ENCODE measurements at places on chromosomes 4 and X.
A peak's percentile ranks its signal among the peaks of the same experiment; 100 is the strongest.

DNA sequence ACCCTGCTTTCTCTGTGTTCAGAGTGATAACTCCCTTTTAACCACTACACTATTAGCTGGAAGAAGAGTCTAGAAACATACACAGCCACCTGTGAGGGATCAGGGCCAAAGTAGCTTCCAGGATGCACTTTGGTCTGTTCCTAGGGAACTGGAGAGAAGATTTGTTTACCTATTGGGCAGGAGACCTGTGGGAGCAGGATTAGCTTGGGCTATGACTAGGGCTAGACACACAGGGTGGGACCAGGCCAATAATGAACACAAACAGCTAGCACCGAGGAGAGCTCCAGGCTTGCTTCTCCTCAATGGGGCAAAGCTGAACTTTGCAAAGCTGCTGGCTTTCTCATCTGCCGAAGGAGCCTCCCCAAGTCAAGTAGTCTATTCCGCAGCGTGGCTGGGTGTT is 24.4 kb upstream of the MAP7D3 start:
- DNase-seq = no peak

DNA sequence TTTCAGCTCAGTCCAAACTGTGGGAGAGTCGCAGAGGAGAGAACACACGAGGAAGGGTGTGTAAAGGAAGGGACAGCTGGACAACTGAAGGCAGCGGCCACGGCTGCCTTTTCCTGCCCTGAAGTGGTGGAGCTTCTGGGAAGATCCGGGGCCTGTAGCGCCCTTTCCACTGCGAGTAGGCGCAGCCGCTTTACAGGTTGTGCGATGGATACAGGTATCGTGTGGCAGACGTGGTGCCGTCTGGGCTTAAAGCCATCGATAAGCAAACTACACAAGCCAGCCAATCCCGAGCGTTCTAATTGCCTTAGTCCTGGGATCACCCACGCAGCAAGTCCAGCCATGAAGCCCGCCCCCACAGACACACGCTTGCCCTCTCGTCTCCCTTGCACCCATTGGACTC is 15.4 kb downstream of the NKX6-1 start:
- no peak for DNase-seq

DNA sequence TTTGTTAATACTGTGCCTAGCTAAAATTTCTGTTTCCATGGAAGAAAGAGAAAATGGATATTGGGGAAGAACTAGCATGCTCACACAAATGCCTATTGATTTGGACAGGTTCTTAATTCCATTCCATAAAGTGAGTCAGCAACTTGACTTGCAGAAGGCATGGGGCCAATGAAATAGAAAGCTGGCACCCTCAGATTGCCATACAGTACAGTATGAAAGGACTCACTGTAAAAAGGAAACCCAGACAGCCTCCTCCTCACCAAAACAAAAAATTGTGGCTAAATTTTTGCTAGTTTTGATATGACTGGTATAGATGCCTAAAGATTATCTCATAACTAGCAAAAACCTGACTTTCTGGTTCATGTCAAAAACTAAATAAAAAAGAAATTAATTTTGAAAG is 11.2 kb upstream of the TAB3 start:
- DNase-seq = no peak

DNA sequence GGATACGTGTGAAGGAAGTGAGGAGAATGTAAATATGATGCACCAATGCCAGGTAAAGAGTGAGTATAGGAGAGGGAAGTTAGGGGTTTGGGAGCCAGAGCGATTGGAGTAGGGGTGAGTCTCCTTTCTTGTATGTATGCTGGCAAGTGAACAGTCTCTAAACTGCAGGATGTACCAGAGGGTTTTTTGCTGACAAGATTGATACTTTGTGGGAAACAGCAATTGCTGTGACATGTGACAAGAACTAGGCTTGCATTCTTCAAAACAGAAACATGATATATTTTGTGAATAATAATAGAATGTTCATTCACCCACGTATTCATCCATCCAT is 706 bp downstream of the CHIC1 start:
- no peak for DNase-seq

DNA sequence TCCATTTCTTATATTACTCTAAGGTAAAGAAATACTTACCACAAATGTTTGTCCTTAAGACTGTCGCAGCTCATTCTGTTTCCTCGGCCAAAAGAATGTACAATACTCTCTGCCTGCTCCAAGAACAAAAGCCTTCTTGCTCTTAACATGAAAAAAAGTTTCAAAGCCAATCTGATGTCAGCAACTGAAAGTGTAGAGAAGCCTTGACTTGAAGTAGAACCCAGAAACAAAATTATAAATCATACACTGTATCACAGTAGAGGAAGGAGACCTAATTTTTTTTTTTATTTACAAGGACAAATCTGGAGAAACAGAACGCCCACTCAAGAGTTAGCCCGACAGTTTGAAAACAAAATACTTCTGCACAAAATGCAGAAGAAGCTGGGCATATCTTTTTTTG is at the start of gene MCF2:
Gene MCF2 (minus strand): TSS at position 101 of the 400 bp plus-strand sequence. CDS start 56,423 bp downstream, outside the sequence.
- no peak for DNase-seq

DNA sequence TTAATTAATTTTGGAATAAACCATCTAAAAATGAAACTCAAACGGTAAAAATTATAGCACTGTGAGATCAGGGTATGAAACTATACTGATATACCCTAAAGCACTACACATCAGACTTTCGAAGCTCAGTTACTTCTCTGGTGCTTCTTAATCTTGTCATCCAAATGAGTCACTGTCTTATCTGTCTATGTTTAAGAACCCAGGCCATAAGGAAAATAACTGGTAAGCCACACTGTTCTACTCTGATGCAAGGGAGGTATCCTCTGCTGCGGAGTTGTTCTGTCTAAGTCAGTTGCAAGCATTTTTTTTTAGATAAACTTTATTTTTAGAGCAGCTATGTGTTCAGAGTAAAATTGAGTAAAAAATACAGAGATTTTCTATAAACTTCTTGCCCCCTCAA is 830.8 kb upstream of the POU3F4 start:
- no peak for DNase-seq

- no peak for DNase-seq
Measured at GRCh38 chr4:74111990-74112389, 13.0 kb upstream of the CXCL2 start.

- no peak for DNase-seq
Measured at GRCh38 chr4:125045311-125045710, 269.4 kb upstream of the FAT4 start.

GRCh38 chr4:24229978-24230377 is 340.1 kb upstream of the PPARGC1A start:
- no peak for DNase-seq

DNA sequence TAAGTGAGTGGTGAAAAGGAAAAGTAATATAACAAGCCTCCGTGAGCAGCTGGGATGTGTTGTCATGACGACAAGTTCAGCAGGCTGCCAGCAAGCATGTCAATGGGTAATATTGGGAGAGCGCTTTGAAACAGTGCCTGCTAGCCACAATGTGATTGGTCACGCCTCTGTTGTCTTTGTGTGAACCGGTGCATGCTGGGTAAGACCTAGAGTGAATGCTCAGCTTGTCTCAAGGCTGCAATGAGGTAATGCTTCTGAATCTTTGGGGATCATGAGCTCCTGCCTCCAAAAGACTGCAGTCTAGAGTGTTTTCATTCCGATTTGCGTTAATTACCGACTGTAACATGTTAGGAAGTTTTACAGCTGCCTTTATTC is 54.9 kb downstream of the STOX2 start:
- DNase-seq = no peak

GRCh38 chr4:171390626-171391025 is 422.6 kb upstream of the GALNTL6 start:
- DNase-seq = no peak

DNA sequence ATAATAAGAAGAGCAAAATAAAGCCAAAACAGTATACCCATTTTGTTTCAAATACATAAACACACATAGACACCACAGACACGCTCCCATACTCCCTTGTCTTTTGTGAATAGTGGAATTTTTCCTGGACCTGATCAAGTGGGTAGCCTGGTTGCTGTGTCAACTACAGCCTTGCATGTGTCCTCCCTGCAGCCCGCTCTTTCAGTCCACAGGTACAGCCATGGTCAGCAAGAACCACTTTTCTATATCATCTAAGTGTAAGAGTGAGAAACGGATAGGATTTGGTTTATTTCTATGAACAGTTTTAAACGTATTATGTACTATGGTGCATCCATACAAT is 9.8 kb downstream of the PWWP3B start:
- no peak for DNase-seq

GRCh38 chr4:79340568-79340967 is 14.7 kb upstream of the NAA11 start:
- DNase-seq = no peak

- no peak for DNase-seq
Measured at GRCh38 chr4:100795581-100795980, 277.8 kb upstream of the EMCN start.

DNA sequence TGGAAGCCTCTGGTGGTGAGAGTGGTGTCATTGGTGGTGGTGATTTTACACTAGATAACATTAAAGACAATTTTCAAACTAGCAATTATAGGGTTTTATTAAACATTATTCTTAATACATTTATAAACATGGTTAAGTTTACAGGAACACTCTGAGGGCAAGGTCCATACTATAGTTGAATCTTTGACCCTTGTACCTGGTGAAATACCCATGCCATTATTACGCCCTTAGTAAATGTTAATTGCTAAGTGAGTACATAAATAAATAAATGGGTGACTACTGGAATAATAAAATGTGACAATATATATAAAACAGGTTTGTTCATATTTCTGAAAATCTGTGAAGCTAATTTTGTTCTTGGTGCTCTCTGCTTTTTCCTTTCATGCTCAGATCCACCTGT is 13.6 kb upstream of the CLNK start:
- peak; percentile 11 for DNase-seq

DNA sequence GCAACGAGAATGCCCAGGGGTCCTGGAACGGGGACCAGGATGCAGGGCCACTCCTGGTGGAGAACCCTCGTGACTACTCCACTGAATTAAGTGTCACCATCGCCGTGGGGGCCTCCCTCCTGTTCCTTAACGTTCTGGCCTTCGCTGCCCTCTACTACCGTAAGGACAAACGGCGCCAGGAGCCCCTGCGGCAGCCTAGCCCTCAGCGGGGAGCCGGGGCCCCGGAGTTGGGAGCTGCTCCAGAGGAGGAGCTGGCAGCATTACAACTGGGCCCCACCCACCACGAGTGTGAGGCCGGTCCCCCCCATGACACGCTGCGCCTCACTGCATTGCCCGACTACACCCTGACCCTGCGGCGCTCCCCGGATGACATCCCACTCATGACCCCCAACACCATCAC is 24.9 kb downstream of the NLGN3 start:
- DNase-seq = no peak

- DNase-seq = no peak
Measured at GRCh38 chrX:37075892-37076595, 67.9 kb downstream of the FAM47C start.

DNA sequence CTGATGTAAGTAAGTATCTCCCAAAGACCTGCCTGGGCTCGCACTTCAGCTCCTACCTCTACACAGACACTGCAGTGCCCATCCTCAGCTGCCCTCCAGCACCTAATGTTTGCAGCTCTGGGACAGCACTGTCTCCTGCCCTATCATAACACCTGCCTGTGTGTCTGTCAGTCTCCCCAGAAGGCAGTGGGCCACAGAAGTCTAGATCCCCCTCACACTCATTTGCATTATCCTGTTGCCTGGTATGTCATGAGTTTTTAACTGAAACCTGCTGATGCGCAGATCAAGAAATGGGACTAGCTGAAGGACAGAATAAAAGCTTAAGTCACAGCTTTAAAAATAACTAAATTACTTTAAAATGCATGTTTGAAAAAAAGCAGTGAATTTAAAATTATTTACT is 43.0 kb downstream of the LRP2BP start:
- no peak for DNase-seq
